ENCODE measurements at places on chromosomes 12 and 14.

- DNase-seq, result no peak
These were observed 97.8 kb downstream of the VRK1 start for GRCh38 chr14:96894966-96895365.

DNA sequence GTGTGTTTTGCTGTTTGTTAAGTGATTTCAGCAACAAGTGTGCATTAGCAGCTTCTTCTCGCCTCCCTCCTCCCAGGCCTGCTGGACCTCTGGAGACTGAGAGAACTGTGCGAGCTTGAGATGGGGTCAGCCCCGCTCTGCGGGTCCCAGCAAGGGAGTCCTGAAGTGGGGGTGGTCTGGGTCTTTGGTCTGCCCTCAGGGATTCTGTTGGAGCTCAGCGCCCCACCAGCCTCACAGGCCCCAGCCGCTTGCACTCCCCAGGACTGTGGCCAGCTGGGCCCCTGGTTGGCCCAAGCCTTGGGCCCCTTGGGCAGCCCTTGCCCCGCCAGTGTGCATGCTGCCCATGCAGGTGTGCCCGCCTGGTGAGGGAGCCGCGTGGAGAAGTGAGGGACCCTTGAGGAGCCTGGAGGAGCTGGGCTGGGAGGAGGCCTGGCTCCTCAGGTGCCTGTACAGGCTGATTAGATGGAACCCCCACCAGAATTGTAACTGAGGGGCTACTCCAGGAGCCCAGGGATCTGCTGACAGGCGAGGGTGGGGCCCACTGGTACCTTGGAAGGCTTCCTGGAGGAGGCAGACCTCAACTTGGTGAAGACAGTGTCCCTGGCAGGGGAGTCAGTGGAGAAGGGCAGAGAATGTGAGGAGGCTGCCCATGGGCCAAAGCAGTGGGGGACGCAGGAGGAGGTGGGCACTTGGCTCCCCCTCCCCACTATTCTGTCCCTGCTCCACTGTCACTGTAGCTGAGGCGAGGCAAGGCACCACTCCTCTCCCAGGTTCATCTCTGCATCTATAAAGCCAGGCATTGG, 56.7 kb downstream of the BEGAIN start:
- DNase-seq, result no peak

- no peak for DNase-seq
These were observed at the start of gene C1S for GRCh38 chr12:7060353-7060954. C1S (plus strand) TSS chr12:7060718; CDS start chr12:7061913, 1,195 bp downstream.

DNA sequence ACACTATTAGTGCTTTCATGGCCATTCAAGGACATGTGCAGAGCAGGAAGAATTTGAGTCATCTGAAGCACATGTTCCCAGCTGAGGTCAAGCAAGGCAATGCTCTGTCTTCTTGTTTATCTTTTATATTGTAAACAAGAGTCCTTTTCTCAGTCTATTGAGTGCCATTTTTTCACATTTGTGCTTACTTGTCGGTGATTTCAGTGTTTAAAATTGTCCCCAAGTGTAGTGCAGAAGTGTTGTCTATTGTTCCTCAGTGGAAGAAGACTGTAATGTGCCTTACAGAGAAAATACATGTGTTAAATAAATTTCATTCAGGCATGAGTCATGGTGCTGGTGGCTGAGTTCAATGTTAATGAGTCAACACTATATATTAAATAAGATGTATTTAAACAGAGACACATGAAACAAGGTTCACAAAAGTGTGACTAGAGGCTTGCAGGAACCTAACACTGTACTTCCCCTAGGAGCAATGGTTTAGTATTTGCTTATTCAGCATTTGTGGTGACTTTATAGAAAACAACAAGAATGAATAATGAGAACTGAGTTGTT, 391.1 kb downstream of the LRIG3 start:
- no peak for DNase-seq

GRCh38 chr14:33957993-33958392, 7.1 kb upstream of the EGLN3 start:
- DNase-seq, result no peak

- no peak for DNase-seq
These were observed 88.3 kb downstream of the OTOGL start for GRCh38 chr12:80187660-80188090.

GRCh38 chr14:104591506-104592291, 12.1 kb downstream of the C14orf180 start:
- DNase-seq, result no peak

DNA sequence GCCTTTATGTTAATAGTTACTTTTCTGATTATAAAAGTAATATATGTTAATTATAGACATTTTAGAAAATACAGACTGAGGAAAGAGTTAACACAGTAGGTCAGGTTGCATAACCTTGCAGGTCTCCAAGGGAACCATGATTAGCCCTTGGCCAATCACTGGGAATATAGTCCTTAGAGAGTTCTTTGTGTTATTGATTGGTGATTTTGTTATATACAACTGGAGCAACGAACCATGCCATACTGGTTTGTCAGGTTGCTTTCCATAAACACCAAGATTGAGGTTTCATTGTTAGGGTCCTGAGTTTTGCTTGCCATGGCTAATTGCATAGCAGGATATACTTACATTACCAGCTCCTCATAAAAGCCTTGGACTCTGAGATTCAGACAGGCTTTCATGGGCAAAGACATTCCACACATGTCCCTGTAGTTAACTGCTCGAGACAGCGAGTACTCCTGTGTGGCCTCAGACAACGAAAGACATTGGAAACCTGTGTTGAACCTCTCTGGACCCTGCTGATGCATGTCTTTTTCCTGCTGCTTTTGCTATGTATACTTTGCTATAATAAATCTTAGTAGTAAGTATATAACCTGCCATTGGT, 33.7 kb downstream of the MAPK1IP1L start:
- DNase-seq, result no peak

DNA sequence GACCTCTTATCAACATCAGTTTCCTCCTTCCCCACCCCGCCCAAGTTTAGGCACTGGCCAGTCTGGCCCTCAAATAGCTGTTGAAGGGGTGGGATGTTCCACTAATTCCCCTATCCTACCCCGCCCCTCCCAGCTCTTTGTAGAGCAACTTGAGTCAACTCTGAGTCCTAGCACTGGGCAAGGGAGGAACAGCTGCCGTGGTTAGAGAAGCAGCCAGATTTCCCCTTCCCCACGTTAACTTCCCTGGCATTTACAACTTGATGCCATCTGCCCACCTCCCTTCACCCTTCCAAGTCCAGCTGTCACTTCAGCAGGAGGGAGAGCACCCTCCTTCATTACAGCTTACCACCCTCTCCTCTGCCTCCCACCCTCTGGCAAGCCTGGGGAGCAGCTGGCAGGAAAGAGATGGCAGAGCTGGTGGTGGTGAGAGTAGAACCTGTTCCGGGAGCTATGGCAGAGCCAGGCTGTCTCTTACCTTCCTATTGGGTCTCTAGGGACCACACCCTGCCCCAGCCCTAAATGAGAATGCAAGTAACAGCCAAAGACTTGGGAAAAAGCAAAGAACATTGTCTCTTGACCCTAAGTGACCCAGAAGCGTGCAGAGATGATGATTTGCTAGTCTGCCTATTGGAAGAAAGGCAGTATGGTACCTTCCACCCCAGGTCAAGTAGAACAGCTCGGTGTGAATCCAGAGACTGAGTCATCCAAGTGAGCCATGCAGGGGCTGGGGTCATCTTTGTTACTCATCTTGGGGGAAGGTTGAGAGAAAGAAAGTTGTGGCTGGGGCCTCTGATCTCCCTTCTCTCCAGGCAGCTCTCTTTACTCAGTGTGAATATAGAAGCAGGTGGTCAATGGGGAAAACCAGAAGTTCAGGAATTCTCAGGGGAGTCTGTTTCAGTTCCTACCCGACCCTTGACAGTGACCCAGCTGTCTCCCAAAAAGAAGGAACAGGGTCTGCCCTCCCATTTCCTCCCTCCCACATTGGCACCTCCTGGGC, 1.5 kb downstream of the BLOC1S1 start:
- no peak for DNase-seq

DNA sequence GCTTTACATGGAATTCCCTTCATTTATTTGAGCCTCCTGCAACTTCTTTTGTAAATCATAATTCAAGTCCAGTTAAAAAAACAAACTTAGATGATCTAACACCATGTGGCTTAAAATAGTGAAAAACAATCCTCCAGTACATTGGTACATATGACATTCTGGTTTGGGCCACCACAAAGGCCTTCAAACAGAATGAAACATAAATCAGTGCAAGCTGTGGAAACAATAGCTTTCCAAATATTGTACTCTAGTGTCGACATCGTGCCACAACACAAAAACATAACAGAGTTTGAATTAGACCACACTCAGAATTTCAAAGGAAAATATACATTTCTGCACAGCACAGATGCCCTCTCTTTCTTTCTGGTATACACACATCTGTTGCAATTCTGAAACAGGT, 751.3 kb downstream of the SLC6A15 start:
- no peak for DNase-seq

DNA sequence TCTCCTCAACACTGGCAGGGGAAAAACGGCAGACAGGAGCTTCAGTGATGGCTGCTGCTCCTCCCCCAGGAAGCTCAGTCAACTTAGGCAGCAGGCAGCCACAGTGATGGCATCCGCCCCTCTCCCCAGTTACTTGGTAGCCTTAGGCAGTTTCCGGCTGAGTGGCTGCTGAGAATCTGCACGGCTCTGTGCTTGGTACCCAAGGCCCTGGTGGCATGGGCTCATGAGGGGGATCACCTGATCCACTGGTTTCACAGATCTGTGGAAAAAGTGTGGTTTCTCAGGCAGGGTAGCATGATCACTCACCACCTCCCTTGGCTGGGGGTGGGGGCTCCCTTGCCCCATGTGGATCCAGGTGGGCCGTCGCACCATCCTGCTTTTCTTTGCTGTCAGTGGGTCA, 244.6 kb upstream of the MDGA2 start:
- no peak for DNase-seq

DNA sequence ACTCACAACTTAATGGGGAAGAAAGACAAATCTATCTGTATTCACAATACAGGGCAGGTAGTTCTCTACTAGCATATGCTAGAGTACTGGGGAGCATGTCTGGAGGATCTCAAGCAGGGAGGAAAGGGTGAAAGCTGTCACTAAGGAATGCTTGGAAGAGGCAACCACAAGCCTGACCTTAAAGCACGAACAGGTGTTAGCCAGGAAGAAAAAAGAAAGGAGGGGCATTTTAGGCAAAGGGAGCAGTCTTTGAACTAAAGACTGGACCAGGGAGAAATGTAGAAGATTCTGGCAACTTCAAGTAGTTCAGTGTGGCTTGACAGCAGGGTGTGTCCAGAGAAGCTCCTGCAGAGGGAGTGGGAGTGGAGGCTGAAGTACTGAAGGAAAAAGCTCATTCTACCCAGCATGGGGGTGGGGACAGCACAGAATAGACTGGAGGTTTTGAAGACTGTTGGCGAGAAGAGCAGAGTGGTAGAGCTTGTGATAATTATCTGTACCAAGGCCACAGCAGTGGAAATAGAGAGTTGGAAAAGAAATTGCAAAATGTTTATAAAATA, 50.9 kb downstream of the AP5M1 start:
- DNase-seq, result no peak

DNA sequence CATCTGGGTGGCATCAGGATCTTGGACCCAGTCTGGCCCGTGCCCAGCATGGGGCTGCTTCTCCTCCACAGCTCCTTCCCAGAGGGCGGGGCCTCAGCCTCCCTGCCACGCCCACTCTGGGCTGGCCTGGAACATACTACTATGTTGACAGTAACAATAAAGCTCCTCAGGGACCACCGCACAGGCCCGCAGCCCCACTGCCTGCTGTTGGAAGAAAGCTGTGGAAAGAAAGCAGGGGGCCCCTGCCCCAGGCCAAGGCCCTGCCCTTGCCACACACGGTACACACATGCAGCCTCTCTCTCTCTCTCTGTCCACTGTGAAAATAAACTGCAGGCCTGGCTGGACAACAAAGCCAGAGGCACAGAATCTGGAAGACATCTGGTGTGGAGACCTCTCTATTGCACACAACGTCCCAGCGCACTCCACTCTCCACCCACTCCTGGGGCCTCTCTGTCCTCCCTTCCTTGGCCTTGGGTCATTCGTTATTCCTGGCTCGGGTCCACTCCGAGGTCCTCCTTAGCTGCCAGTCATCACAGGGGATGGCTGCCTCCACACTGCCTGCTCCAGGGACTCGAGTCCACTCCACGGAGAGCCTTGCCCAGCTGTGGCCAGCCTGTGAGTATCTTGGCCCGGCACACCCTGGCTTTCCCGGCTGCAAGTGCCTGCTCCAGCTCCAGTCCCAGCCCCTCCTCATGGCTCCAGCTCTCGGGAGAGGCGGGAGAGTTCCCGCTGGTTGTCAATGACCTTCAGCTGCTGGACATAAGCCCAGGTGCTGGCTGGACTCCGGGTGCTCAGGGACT, 11.8 kb upstream of the ENDOU start:
- DNase-seq, result no peak

- DNase-seq, result no peak
These were observed 67.8 kb downstream of the NTF3 start for GRCh38 chr12:5499566-5500330.

- no peak for DNase-seq
These were observed 242.5 kb downstream of the AKAP6 start for GRCh38 chr14:32571551-32571950.

- DNase-seq, result no peak
These were observed 5.9 kb downstream of the CD163 start for GRCh38 chr12:7497661-7498060.

Measured in stimulated activated CD4-positive, alpha-beta T cell treated with anti-CD3 and anti-CD28 coated beads, Interleukin-2, amount 100 ng/mL, for 4 hours (primary cell).